ENCODE measurements at places on chromosomes 6 and 20. TPM values are rescaled to one million over a fixed set of nuclear protein-coding genes. Genes with fewer than 3 reads are reported as not detected.

DNA sequence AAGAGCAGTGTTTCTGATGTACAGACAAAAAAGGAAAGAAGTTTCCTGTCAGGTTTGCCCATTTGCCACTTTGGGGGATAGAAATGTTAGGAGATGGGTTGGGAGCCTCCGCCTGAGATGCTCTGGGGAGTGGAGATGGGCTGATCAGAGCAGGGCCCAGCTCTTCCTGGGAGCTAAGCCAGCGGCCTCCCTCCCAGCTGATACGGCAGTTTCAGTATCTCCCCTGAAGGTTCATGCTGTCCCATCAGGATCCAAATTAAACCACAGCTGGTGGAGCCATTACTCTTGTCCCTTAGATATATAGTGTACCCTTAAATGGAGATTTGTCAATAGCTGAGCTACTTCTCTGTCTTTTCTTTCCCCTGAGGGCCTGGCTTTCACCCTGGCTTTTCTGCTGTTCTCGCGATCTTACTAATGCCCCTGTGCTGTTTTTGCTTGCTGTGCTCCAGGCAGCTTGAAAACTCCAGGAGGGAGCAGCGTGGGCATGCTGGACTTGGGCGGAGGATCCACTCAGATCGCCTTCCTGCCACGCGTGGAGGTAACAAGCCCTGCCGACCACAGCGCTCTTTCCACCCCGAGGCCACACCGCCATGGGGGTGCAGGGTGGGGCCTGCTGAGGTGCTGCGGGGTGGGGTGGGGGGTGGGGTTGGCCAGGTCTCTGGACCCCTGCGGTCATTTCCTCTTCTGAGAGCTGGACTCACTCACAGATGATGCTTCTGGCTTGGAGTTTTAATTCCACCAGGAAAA, 20.9 kb downstream of the ENTPD6 start:
- DNase-seq = no peak

- DNase-seq = no peak
These were observed 80.7 kb downstream of the ANKRD60 start for GRCh38 chr20:58147628-58148370.

- DNase-seq = no peak
These were observed 41.1 kb upstream of the PREP start for GRCh38 chr6:105443941-105444340.

DNA sequence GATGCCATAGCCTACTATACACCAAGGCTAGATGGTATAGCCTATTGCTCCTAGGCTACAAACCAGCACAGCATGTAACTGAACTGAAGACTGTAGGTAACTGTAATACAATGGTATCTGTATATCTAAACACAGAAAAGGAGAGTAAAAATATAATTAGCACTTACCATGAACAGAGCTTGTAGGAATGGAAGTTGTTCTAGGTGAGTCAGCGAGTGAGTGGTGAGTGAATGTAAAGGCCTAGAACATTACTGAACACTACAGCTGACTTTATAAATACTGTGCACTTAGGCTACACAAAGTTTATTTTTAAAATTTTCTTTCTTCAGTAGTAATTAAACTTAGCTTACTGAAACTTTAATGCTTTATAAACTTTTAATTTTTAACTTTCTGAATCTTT, 129.5 kb downstream of the BTBD9 start:
- DNase-seq = no peak

- no peak for DNase-seq
These were observed 7.8 kb upstream of the BPIFB6 start for GRCh38 chr20:33023439-33024242.

TCF21 gene
- not detected for total RNA-seq

COL9A3 gene
- total RNA-seq = 0.20 TPM

- no peak for DNase-seq
These were observed 589.4 kb downstream of the RFPL4B start for GRCh38 chr6:112936504-112936903.

DNA sequence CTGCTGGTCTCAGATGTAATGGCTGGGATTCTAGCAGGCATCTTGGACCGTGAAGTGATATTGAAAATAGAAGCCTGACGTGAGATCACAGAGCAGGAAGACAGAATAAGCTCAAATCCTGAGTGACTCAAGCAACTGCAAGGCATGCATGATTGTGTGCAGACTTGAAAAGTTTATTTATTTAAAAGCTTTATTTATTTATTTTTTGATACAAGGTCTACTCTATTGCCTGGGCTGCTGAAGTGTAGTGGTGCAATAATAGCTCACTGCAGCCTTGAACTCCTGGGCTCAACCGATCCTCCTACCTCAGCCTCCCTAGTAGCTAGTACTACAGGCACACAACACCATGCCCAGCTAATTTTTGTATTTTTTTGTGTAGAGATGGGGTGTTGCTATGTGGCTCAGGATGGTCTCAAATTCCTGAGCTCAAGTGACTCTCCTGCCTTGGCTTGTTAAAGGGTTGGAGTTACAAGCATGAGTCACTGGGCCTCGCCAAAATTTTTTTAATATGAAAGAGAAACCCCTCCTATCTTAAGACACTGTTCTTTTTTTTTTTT, 40.1 kb upstream of the RNF144B start:
- DNase-seq = no peak

TGM3 gene
- total RNA-seq = not detected

HLA-F gene
- total RNA-seq = 511 TPM

DNA sequence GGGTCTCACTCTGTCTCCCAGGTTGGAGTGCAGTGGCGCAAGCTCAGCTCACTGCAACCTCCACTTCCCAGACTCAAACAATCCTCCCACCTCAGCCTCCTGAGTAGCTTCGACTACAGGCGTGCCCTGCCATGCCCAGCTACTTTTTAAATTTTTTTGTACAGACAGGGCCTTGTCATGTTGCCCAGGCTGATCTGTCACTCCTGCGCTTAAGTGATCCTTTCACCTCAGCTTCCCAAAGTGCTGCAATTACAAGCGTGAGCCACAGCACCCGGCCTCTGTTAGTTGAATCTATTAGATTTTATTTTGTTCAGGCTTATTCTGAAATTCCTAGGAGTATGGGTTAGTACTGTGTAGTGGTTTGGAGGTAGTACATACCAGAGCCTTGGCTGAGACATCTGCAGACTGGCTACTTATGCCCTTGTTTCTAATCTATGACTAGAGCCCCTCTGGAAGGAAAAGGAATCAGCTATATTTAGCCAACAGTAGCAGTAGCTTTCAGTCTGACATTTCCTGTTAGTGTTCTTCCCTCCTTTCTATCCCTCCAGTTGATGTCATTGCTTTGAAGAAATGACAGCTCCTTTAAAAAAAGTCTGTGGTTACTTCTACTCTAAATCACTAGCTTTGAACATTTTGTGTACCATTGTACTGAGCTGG, 74.4 kb downstream of the ITCH start:
- no peak for DNase-seq

CALHM4 gene
- total RNA-seq = not detected

GRCh38 chr20:57409672-57410397, 18.6 kb downstream of the RBM38 start:
- no peak for DNase-seq

DNA sequence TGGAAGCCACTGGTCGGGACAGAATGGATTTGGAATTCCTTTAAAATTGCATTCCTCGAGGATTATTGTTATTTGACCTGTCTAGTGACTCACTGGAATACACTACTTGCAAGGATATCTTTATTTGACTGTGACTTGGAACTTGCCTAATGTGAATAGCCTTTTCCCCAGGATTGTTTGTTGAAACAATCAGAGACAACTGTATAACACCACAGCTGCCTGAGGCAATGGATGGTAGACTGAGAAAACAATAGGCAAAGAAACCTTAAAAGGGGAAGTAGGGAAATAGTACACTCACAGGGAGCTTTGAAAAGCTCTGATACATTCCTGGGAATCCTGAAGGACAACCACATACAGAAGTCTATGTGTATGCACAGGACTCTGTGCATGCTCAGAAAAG, 465.3 kb downstream of the BMP2 start:
- no peak for DNase-seq

BAG2 gene
- 4.3 TPM for total RNA-seq

DNA sequence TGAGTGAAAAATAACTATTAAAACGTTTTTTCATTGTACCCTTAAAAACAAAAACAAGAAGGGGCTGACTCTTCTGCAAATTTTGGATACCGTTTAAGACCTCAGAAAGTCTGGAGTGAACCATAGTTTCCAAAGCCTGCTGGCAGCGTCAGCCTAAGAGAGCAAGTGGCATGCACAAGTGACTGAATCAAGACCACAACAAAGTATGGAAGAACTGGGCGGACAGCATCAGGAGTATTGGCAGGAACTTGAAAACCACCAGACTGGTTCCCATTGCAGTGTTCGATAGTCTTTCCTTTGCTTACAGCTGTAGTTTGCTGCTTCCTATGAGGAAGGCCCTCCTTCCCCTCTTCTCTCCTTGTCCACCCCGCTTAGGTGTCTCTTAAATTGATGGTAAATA, 33.7 kb upstream of the MYLIP start:
- DNase-seq = no peak

HSPA1L gene
- total RNA-seq = 5.5 TPM

DNA sequence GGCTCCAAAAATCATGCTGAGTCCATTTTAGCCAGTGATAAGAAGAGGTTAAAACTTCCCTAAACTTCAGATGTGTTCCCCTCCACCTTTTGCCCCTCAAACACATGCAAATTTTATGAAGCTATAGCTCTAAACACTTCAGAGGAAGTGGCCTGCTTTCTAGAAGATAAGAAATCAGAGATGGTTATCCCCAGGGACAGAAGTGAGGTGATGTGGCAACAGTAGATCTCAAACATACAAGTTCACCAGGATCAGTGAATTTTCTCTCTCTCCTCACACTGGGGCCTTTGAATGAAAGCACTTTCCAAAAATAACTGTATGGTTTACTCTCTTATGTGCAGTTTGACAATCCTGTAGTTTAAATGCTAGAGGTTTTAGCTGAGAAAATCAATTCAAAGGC, 332.0 kb downstream of the BTBD9 start:
- no peak for DNase-seq

ETV7 gene
- 9.8 TPM for total RNA-seq

GRCh38 chr6:33620856-33621710, at the start of gene ITPR3:
TSS of gene ITPR3 (plus strand) at chr6:33621322. CDS start at chr6:33621603, 281 bp downstream.
- peak; percentile 81 for DNase-seq

DNA sequence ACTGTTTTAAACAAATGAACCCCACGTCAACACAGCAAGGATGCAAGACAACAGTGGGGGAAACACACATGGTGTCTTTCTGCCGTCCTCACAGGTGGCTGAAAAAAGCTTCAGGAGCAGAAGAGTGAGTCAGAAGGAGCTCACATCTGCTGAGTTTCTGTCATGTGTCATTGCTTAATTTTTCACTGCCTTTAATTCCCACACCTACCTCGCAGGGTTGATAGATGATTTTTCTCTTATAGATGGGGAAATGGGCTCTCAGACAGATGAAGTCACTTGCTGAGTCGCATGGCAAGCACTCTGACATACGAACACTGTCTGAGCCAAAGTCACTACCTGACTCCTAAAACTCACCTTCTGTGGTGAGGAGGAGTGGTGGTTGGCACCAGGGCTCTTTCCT, 28.3 kb upstream of the CARMIL1 start:
- DNase-seq = no peak

All from naive thymus-derived CD4-positive, alpha-beta T cell (primary cell).